ENCODE measurements at places on chromosomes 3 and 15.

DNA sequence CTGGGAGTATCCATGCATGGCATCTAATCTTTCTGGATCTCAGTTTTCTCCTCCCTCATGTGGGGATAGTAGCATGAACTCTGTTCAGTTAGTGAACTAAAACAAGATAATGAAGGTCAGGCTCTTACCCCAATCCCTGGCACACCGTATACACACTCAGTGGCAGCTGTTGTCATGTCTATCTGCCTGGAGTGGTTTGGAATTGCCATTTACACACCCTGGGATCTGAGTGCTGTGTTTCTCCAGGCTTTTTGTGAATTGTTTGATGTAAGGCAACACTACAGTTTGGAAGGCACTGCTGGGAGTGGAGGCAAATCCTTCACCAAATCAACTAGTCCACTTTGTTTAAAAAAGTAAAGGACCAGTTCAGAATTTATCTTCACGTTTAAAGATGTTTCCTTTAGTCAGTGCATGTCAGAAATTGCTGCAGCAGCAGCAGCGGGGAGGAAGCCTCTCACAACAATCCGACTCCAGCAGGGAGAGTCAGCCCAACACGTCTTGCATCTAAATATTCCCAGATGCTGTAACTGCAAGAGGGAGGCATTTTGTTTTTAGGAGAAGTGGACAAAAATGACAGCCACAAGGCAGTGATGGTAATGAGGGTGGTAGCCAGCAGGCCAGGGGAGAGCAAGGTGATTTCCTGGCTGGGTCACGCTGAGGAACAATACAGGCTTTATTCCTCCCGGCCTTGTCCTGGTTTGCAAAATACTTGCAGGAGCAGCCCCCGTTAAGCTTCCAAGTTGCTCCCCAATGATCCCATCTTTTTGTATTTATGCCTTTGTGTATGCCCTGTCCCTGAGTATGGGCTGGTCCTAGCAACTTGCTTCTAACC lies 128.5 kb upstream of the LRIG1 start:
- DNase-seq: no peak

DNA sequence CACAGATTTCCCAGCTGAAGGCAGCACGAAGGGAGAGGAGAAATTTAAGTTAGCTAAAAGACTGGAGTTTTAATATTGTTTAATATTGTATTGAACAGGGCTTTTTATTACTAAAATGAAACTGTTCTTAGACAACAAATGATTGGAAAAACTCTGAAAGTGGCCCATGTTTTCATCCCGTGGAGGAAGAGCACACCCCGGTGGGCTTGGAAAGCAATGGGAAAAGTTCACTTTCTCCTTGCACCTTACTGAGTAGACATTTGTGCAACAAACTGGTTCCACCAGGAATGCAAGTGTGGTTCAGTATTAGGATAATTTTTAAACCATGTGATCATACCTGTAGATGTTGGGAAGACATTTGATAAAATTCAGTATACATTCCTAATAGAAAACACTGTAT lies 8.2 kb upstream of the ESYT3 start:
- DNase-seq: no peak

DNA sequence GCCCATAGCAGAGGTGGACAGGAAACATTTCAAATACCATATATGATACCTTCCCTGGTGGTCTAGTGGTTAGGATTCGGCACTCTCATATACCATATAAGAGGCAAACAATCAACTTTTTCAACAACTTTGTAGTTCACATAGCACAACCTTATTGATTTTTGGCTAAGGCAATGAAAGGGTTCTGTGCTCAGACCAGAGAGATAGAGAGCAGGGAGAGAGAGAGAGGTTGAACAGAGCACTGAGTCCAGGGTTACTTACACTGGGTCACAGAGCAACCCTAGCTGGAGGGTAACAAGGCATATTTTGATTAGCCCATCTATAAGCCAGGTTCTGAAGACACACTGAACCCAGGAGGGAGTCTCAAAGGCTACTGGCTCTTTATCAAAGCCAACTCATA lies 83.8 kb downstream of the PLCH1 start:
- DNase-seq: no peak

GRCh38 chr3:139173372-139174108 lies 128.8 kb upstream of the PRR23C start:
- DNase-seq: no peak

- no peak for DNase-seq
These were observed 22.7 kb downstream of the ACAA1 start for GRCh38 chr3:38114052-38114874.

- no peak for DNase-seq
These were observed 266.1 kb downstream of the SLC9A9 start for GRCh38 chr3:143581972-143582722.

DNA sequence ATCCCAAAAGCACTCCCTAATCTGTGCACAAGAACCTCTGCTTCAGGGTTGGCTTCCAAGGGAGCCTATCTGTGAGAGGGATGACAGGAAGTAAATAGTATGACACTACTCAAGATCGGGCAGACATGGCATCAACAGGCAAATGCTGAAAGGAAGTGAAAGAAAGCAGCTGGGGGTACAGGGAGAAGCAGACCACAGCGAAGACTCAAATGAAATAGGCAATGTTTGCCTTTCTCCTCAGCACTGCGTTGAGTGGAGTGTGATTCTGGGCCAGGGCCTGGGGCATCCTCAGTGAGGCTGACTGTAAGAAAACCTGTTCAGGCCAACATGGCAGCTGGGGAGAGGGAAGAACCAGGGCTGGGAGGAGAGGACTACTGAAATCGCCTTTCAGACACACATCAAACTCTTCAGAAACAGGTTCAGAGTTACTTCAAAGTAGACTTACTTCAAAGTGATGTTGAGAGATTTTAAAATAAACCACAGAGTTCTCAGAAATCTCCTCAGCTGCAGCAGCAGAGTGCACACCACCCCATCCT lies 96.6 kb downstream of the SLC9A9 start:
- no peak for DNase-seq

DNA sequence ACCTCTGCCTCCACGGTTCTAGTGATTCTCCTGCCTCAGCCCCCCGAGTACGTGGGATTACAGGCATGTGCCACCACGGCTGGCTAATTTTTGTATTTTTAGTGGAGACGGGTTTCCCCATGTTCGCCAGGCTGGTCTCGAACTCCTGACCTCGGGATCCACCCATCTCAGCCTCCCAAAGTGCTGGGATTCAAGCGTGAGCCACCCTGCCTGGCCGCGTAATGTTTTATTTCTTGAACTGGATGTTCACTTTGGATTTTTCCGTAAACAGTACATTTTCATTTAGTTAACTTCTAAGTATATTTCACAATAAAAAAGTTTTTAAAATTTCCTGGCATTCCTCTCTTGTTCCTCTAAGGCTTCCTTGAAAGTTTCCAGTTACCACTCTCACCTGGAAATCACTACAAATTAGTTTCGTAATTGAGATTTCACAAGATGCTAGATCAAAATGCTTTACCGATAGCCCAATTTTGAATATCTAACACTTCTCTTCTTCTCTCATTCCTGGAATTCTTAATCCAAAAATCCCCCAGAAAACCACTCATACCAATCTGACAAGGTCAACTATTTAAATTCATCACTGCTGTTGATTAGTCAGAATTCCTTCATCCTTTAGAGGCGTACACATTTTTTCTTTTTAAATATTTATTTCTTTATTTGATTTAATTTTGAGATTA lies 44.7 kb upstream of the INO80 start:
- DNase-seq: no peak

- DNase-seq: no peak
These were observed 223.7 kb upstream of the NANOGP8 start for GRCh38 chr15:35308802-35309201.

DNA sequence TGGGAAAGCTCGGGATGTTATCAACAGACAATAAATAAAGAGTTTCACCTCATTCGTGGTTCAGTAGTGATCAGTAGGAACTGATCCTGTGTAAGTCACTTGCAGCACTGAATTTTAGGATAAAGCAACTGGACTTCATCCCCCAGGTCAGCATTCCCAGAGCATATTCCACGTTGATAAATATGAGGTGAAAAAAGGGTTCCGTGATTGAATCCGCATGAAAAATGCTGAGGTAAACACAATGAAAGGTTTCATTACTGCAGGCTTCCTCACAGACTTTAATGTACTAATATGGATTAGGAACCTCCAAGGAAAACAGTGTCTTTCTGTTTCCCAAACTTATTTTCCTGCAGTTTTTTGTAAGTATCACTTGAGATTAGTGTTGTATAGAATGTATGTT lies 177.3 kb upstream of the BHLHE40 start:
- DNase-seq: no peak

GRCh38 chr3:101665851-101666250 lies 11.1 kb downstream of the ZBTB11 start:
- no peak for DNase-seq

DNA sequence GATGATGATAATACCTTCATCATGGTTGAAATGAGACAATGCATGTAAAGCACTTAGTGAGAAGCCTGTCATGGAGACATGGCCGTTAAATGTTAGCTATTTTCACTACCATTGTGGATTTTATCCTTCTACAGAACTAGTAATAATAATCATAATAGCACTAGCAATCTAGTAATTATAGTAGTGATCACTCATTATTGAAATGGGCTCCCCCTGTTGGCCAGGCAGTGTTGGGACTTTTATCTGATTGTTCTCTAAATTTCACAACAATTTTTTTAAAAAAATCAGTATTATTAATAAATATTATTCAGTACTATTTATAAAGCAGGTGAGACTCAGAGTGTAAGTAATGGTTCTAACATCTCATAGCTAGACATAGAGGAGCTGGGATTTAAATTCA lies 396.3 kb downstream of the IL5RA start:
- no peak for DNase-seq

- DNase-seq: no peak
These were observed 25.2 kb downstream of the CCNL1 start for GRCh38 chr3:157134620-157135191.

GRCh38 chr15:72902245-72902918 lies 118.8 kb upstream of the ADPGK start:
- no peak for DNase-seq

DNA sequence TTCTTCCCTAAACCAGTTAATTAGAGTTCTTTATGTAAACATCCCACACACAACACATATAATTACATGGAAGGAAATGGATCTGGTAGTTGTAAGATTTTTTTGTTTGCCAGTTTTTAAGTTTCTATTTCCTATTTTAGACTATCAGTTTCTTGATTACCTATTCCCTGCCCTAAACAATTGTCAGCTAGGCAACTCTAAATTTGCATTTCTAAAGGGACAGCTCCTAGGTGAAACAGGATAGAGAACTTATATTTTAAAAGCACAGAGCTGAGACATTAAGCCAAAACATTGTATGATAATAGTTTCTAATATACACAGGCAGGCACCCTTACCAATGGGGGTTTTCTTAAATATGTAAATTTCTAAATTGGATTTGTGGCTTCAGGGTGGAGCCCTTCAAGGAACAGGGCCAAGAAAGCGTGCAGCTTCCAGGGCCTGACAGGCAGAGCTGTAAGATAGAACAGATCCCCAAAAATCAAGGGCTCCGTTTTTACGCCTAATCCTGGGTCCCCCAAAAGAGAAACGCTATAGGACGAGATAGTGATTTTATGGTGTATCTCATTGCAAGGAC lies 8.9 kb downstream of the LEKR1 start:
- no peak for DNase-seq

- no peak for DNase-seq
These were observed 7.8 kb downstream of the CEP97 start for GRCh38 chr3:101732240-101732641.

DNA sequence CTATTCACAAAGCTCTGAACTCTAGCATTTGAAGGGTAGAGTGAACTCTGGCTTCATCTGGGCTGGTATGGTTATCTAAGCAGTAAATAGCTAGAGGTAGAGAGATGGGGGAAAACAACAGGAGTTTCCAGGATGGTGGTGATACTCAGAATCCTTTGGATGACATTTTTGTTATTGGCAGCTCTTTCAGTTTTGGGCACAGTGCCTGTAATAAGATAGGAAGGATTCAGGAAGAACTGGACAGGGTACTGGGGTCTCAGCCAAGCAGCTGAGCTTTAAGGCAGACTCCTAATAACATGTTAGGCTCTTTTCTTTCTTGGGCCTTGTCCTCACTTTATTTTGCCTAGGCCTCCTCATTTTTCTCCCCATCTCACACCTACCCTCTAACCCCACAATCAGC lies 338.5 kb downstream of the CADM2 start:
- no peak for DNase-seq

GRCh38 chr15:50979041-50979440 lies 70.6 kb downstream of the AP4E1 start:
- DNase-seq: no peak

DNA sequence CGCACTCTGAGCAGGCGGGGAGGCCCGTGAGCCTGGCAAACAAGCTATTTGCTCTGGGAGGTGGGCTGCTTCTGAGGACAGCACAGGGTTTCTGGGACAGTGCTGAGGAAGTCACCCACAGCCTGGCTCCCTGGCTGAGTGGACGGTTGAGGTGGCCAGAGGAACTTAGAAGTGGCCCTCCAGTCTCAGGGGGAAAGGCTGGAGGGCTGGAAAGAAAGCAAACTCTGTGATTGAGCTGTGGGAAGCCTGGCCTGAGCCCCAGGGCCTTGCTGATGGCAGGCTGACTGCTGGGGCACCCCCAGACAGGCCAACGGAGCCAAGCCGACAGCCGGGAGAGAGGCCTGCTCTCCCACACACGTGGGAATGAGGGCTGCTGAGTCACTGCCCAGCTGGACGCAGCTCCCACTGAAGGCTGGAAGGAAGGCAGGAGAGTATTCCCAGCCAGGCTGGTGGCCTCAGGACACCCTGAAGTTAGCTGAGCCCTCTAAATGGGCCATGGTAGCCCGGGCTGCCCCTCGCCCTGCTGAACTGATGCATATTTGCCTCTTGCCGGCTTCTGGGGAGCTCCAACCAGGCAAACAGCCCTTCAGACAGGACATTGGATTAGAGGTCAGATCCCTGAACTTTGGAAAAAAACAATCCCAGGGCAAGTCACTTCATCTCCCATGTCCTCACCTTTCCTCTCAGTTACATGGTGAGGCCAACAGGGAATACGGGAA lies 98.0 kb upstream of the TLE3 start:
- no peak for DNase-seq

DNA sequence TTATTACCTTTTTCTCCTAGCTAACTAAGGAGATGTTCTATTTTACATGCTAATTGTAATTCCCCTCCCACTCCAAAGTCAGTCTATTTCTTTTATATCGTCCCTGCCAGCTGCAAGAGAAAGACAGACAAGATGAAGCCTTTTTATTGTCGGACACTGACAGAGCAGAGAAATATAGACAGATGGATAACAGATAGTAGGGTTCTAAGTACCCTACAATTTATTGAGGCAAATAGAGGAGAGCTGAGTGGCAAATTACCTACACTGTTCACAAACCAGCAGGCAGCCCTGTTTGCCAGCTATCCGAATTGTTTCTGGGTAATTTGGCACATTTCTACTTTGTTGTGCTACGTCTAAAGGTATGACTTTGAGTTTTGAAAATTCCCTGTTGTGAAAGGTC lies 392.3 kb upstream of the ZNF717 start:
- DNase-seq: no peak

DNA sequence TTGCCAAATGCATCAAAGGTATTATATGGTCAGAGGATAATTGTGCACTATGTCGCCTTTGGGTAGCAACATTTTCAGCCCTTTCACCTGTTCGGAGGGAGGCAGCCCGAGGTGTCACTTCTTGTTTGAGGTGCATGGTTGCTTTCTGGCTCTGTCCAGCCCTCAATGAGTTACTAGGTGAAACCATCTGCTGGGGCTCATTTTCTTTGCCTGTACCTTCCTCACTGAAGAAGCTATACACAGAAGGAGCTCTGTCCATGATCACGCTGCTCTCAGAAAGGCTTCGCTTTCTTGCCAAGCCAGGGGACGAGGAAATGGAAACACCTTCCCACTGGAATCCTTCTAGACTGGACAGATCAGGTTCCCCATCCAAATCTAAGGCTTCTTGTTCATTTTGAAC lies 42.7 kb downstream of the ZNF106 start:
- DNase-seq: no peak
